A549 treated with CpdA at 1 μM for 4 hours (cell line): ENCODE measurements at places on chromosomes 2 and 18. TPM values are rescaled to one million over a fixed set of nuclear protein-coding genes. Genes with fewer than 3 reads are reported as not detected.

Gene VSNL1
- total RNA-seq: not detected in 5 replicates

Gene RAD51AP2
- total RNA-seq: not detected in 5 replicates

Gene LYPD6
- total RNA-seq: 0.05 to 0.16 TPM (median 0.07 TPM) in 3 of 5 replicates, not detected in the others

Gene FZD7
- 5.2 to 7.9 TPM (median 6.9 TPM) in 5 replicates for total RNA-seq

Gene FAM228B
- total RNA-seq: 1.3 to 4.6 TPM (median 2.0 TPM) in 5 replicates
